Stimulated activated CD4-positive, alpha-beta T cell treated with anti-CD3 and anti-CD28 coated beads, Interleukin-4, amount 100 ng/mL, for 24 hours (primary cell): ENCODE measurements at places on chromosomes 5 and 9.
A peak's percentile ranks its signal among the peaks of the same experiment; 100 is the strongest.

DNA sequence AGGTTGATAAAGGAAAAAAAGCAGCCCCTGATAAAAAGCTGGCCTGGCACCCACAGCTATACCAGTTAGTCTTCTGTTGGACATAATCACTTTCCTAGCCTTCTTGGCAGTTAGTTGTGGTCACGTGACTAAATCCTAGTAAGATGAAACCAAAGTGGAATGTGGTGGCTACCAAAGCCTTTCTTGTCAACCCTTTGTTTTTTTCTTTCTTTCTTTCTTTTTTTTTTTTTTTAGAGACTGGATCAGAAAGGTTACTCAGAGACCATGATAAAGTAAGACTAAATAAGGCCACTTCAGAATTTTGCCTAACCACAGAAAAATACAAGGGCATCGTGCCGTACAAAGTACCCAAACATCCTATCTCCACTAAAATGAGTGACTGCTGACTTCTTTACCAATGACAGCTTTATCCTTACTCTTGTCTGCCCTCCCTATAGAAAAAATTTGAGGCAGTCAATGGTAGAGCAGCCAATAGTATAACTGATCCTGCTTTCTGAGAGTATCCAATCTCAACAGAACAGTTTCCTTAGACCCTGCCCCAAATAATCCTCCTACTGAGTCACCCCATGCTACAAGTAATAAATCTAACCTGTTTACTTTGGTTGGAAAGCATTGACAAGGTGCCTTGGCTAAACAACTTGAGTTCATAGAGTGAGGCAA lies 14.2 kb upstream of the KIF27 start:
- DNase-seq: no peak

DNA sequence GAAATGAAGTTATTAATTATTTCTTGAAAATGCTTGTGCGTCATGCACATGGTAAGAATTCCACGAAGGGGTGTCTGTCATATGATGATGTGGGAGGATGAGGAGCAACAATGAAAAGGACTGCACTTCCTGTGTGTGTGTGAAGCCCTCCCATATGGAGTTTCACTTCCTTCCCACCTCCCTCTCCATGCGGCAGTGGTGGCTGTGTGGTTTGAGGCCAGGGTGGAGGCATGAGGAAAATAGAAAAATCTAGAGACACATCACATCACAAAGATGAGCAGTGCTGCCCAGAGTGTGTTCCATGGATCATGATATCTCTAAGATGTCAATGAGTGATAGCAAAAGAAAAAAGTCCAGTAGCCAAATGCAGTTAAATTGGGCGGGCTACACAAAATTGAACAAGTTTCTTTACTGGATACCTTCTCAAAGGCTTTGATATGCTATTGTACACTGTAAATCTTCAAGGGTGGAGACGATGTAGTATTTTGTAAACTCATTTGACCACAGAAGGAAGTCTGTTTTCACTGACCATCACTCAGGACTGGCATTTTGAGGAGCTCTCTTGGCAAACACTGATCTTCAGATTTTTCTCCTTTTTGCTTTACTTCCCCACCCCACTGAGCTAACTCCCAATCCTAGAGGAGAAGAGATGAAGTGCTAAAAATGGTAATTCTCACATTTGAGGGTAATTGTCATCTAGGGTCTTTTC lies 55.7 kb upstream of the EQTN start:
- DNase-seq: no peak

DNA sequence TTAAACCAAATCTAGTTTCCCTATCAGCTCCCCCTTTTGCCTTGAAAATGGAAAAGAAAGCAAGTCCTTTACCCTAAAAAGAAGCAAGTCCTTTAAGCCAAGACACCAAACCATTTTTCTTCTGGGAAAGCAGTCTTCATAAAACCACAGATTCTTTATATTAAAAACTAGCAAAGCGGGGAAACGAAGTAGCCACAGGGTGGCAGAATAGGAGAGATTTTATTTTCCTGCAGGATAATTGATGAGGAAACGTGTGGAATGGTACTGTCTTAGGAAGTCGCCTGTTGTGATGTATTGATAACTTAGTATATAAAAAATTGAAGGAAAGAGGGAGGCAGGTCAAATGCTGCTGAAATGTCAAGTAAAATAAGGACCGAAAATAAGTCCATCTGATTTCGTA lies 41.1 kb downstream of the ZNF883 start:
- no peak for DNase-seq

GRCh38 chr5:56269216-56269927 lies 36.2 kb upstream of the ANKRD55 start:
- peak; percentile 12 for DNase-seq

DNA sequence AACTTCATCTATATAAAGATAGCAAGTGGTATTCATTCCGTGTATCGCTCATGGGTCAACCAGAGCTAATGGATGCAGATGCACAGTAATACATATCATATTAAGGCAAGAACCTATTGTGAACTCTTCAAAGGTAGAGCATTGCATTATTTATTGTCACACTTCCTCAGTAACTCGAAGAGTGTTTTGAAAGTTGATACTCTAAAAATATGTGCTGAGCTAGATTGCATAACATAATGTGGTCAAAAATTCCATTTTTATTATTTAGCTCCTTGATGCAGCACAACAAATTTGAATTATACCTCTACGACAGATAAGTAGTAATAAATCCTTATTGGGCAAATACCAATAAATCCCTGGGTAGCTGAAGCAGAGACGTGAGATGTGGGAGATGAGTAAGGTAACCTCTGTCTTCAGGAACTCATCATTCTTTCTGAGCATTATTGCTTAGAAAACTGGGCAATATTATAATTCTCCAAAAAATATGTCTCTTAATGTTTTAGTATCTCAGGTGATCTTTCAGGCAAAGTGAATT lies 70.3 kb downstream of the CDH18 start:
- DNase-seq: no peak

GRCh38 chr5:10933121-10933520 lies 172.1 kb upstream of the DAP start:
- no peak for DNase-seq

DNA sequence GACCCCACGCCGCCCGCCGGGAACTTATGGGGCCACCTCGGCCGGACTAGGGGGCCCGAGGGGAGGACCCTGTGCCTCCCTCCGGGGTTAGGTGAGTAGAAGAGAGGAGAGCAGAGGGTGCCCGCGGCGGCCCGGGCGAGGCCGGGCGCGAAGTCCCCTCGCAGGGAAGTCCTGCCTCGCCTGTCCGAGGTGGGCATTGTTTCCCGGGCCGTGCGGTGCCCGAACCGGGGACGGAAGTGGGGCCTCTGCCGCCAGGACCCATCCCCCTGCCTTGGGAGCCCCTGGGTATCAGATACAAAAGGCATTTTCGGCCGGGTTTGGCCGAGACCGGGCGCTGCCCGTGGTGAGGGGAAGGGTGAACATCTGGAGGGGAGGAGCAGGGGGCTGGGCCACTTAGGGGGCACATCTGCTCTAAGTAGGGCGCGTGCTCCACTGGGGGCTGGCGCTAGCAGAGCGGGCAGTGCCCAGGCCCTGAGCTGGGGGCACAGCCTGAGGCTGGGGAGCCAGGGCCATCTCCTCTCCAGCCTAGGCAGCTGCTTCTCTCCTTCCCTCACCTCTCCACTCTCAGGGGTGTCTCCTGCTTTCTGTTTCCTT lies 48.2 kb downstream of the DAB2IP start:
- DNase-seq: no peak

- no peak for DNase-seq
Observed at GRCh38 chr9:97790542-97790941, 62.5 kb upstream of the FOXE1 start.

DNA sequence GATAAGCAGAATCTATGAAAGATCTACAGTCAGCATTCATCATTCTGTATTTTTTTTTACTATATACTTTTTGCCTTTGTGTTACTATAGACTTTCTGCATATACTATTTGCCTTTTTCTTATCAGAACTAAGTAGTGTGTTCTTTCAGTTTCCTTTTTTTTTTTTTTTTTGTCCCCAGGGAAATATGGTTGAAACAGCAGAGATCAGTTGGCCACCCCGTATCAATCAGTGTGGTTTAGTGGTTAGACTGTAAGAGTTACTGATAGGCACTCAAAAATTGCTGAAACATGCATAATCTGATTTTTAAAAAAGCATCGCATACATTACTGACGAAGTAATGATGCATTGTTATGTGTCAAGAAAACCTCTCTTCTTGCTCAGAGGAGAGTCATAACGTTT lies 990.8 kb upstream of the EDIL3 start:
- DNase-seq: no peak

- DNase-seq: no peak
Observed at GRCh38 chr9:98020476-98021145, 35.9 kb upstream of the NANS start.

- no peak for DNase-seq
Observed at GRCh38 chr5:118486647-118487225, 501.6 kb downstream of the DTWD2 start.

- DNase-seq: no peak
Observed at GRCh38 chr5:88483964-88484672, 215.5 kb upstream of the TMEM161B start.

DNA sequence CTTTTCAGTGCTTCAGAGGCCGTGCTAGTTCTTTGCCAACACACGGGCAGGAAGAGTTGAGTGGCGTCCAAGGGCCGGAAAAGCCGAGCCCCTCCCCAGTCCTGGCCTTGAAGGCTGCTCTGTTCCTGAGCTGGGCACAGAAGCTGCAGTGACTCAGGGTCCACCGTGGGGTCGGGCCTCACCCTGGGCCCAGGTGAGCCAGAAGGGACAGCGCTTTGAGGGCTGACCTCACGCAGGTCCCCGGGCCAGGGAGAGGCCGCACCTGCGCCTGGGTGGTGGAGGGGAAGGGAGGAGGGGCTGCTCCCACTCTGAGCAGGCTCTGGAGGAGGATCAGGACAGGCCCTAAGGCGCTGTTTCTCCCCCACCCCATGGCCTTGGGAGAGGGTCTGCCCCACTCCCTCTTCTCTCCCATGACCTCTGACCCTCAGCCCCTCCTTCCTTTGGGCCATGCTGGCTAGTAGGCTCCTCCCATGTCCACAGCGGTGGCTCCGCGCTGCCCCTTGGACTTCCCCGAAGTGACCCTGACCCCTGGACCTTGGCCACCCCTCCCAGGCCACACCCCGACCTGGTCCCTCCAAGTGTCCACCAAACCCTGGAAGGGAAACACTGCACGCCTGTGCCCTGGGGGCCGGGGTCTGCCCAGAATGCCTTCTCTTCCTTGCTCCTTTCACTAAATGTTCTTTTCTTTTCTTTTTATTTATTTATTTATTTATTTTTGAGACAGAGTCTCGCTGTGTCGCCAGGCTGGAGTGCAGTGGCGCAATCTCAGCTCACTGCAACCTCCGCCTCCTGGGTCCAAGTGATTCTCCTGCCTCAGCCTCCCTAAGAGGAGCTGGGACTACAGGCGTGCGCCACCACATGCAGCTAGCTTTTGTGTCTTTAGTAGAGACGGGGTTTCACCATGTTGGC lies 19.7 kb upstream of the SLC6A19 start:
- DNase-seq: no peak

GRCh38 chr5:99187611-99188010 lies 258.8 kb upstream of the CHD1 start:
- no peak for DNase-seq

GRCh38 chr5:168734620-168735300 lies 155.6 kb upstream of the PANK3 start:
- DNase-seq: no peak

GRCh38 chr5:96995419-96995818 lies 59.5 kb downstream of the LNPEP start:
- DNase-seq: no peak

GRCh38 chr5:52427615-52428014 lies 360.1 kb upstream of the ITGA1 start:
- DNase-seq: no peak

DNA sequence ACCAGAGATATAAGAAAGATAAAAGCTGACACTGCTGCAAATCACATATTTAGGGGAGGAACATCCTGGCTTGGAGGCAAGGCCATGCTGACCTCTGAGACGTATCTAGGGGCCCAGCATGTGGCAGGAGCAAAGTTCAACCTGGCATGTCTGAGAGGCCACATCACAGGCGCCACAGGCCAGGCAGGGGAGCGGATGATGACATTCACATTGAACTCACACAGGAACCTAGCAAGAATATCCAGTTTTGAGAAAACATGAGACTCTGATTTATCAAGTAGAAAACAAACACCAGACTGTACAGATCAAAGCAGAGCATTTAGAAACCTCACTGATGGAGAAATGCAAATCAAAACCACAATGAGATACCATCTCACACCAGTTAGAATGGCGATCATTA lies 64.2 kb upstream of the STK32A start:
- no peak for DNase-seq

DNA sequence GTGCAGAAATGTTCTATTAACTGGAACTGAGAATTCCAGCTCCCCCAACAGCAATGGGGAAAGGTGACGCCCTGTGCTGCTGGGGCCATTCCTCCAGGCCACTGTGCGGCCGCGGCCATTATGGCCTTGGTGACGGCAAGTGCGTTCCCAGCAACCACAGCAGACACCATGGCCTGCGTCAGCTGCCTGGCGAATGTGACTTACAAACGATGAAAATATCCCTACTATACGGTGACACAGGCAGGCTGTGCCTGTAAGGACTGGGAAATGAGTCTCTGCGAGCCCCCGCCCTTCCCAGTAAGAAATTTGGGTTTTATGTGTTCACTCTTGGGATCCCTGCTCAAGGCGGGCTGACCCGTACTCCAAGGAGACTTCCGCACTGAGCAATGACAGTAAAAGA lies 20.6 kb downstream of the CLPTM1L start:
- no peak for DNase-seq

GRCh38 chr5:67014957-67015400 lies 181.6 kb downstream of the CD180 start:
- no peak for DNase-seq
